ENCODE measurements at places on chromosomes 7 and 10.

DNA sequence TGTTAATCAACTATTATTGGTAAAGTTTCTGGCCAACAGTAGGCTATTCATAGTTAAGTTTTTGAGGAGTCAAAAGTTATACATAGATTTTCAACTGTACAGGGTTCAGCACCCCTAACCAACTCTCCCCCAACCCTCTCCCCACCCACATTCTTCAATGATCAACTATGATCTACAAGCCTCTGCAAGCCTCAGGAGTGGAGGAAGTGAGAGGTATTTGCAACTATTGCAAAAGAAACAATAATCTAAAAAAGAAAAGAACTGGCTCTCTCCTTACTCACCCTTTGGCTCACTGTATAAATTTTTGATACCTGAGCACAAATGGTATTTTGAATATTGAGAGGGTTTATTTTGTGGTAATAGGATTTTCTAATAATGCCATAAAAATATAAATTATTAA is 179.8 kb downstream of the IPMK start:
- no peak for DNase-seq

DNA sequence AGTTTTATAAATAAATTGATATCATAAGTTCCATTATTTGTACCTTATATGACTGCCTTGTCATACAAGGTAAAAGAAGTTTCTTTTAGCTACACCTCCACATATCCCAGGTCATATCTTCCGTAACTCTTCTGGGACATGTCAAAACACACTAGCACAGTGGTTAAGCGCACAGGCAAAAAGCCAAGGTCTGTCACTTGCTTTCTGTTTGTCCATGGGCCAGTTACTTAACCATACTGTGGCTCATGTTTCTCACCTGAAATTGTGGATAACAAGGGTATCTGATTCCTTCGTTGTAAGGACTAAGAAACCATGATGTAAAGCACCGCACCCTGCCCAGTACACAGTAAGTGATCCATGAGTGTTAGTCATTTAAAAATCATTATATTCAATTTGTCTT is 56.2 kb downstream of the SEMA3D start:
- no peak for DNase-seq

GRCh38 chr10:7161484-7162250 is 249.2 kb downstream of the SFMBT2 start:
- DNase-seq: no peak

- DNase-seq: no peak
These were observed 214.6 kb downstream of the KIF20B start for GRCh38 chr10:89915968-89916367.

- no peak for DNase-seq
These were observed 240.9 kb upstream of the PTER start for GRCh38 chr10:16195894-16196293.

GRCh38 chr10:33460505-33461294 is 126.2 kb upstream of the NRP1 start:
- DNase-seq: no peak

GRCh38 chr10:75379212-75379724 is 22.3 kb downstream of the ZNF503 start:
- no peak for DNase-seq

DNA sequence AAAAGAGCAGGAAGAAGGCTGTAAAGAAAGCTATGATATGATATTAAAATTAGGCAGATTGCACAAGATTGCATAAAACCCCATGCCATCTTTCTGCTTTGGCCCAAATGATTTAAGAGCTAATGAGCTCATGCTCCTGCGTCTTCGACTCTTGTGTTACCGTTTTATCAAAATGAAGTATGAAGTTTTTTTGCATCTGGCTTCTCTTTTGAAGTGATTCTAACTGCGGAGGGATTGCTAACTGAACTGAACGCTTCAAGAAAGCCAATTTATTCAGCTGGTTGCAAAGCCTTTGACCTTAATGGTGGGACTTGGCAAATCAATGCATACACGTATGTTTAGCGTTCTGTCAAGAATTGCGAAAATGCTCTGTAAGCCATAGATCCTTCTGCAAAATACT is 282.9 kb downstream of the TWIST1 start:
- DNase-seq: no peak

GRCh38 chr10:48551861-48552591 is 52.8 kb downstream of the ARHGAP22 start:
- DNase-seq: no peak

DNA sequence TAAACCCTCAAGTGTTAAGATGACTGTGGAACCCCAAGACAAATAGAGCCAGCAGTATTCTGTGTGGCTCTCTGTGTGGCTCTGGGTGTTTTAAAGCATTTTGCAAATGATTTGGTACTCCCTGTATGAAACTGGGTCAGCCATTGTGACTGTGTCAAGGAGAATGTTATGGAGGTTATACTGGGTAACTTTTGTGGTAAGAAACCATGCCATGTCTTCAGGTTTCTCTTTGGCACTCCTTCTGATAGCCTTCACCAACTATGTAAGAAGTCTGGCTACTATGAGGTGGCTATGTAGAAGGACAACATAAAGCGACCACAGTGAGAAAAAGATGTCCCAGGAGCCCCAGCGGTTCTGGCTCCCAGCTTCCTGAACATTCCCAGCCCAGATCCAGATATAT is 226.6 kb upstream of the RHOBTB1 start:
- DNase-seq: no peak

- no peak for DNase-seq
These were observed 25.2 kb upstream of the ASL start for GRCh38 chr7:66050337-66050957.

DNA sequence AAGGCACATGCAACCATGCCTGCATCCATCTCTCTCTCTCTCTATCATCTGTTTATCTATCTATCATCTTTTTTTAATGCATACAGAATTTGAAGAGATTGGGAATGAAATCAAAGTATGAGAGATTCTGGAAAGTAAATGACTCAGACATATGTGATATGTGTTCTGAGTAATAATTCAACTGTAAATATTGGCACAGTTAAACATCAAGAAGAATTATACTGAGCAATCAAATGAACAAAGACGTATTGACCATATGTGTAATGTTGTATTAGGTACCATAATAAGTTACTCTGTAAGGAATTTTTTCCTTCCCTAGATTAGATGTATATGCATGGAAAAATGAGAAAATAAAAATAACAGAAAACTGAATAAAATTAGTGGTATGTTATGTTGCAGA is 108.3 kb downstream of the SUGCT start:
- DNase-seq: no peak

GRCh38 chr7:42700406-42701327 is 211.2 kb downstream of the C7orf25 start:
- no peak for DNase-seq

DNA sequence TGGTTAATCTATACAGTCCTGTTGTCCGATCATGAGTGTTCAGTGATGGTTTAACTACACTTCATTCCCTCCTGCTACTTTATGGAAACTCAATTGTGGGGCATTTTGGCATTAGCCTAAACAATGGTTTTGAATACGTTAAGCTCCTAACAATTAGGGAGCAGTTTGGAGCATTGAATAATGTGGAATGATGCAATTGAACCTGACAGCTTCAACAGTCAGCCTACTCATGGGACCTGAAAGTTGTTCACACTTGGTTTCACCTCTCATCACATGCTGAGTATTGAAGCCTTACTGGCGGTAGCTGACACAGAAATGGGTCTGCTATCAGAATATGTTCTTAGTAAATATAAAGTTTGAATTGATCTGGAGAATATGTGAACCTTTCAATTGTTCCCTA is 186.1 kb downstream of the MLLT10 start:
- no peak for DNase-seq

GRCh38 chr7:33671531-33672262 is 233.6 kb upstream of the BMPER start:
- no peak for DNase-seq

Data from GM06990 (cell line).